Mammary microvascular endothelial cell (primary cell): ENCODE measurements at places on chromosomes 16 and 17. TPM values are rescaled to one million over a fixed set of nuclear protein-coding genes. Genes with fewer than 3 reads are reported as not detected.

The GFAP gene
- total RNA-seq = not detected in 2 replicates

The AATK gene
- 2.1 and 2.3 TPM in 2 replicates for total RNA-seq

The TOB1 gene
- total RNA-seq = 2.8 and 4.3 TPM in 2 replicates

The TM4SF5 gene
- total RNA-seq = not detected in 2 replicates

The SGCA gene
- total RNA-seq = not detected in 2 replicates

The CA4 gene
- total RNA-seq = 0.34 TPM in 1 of 2 replicates, not detected in the other

The PIRT gene
- not detected in 2 replicates for total RNA-seq

The EVI2A gene
- 0.67 and 1.9 TPM in 2 replicates for total RNA-seq

The EPX gene
- total RNA-seq = not detected in 2 replicates

The MYOCD gene
- total RNA-seq = not detected in 2 replicates

The ZNF624 gene
- 2.1 and 2.9 TPM in 2 replicates for total RNA-seq

The CORO6 gene
- 0.60 and 4.3 TPM in 2 replicates for total RNA-seq

The CA7 gene
- total RNA-seq = not detected in 2 replicates

The G6PC1 gene
- total RNA-seq = not detected in 2 replicates

The COX6A2 gene
- total RNA-seq = not detected in 2 replicates

The FOXF1 gene
- total RNA-seq = 12.8 and 13.3 TPM in 2 replicates

The KRTAP4-1 gene
- not detected in 2 replicates for total RNA-seq

The PPP1R1B gene
- not detected in 2 replicates for total RNA-seq

The OR3A2 gene
- not detected in 2 replicates for total RNA-seq

The ZC3H18 gene
- total RNA-seq = 16.8 and 21.0 TPM in 2 replicates

The ATP2A1 gene
- total RNA-seq = not detected in 2 replicates

The ITGAD gene
- not detected in 2 replicates for total RNA-seq

The VTN gene
- 0.07 TPM in 1 of 2 replicates, not detected in the other for total RNA-seq

The DDX5 gene
- total RNA-seq = 671 and 691 TPM in 2 replicates

The NME3 gene
- total RNA-seq = 61.8 and 63.7 TPM in 2 replicates

The TNFRSF13B gene
- not detected in 2 replicates for total RNA-seq

The CEP95 gene
- total RNA-seq = 12.6 and 14.1 TPM in 2 replicates

The TBC1D3D gene
- 1.4 TPM in 1 of 2 replicates, not detected in the other for total RNA-seq
